ENCODE measurements at places on chromosomes 4 and X.

DNA sequence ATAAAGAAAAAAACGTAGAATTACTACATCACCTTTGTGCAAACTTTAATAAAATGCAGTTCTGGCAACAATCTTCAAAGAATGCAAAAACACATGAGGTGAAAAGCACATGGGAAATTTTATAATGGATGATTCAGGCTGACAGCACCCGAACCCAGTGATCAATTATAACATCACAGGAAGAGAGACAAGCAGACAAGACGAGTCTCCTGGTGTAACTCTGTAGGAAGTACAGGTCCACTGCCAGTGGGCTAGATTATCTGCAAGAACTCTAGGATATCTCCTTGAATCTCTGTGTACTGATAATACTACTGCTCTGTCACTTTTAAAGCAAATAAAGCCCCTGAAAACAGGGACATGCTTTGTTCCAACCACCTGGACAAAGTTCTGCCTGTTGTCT is 58.9 kb upstream of the NXF3 start:
- DNase-seq, result no peak

DNA sequence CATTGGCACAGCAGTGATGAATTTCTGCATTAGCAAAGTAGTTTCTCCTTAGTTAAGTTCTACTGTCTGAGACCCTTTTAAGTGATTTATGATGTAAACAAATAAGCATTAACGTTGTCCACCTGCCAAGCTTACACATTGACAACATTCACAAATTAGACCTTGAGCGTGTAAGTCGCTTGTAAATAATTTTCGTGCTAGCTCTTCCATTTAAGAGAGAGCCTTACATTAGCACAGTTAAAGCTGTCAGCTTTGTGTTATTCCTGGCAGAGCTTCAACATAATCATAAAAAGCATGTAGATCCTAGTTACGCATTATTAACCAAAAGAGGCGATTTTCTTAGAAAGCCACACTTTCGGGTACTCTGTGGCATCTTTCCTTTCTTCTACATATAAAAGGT is 127.7 kb downstream of the DCTD start:
- no peak for DNase-seq

- peak; percentile 61 for DNase-seq
Measured at GRCh38 chr4:7043284-7044136, at the start of gene TADA2B. Gene TADA2B, plus strand, starts transcription at chr4:7043372. Its CDS starts 208 bp downstream, at chr4:7043580.

- no peak for DNase-seq
Measured at GRCh38 chrX:108439426-108439942, at the start of gene COL4A5. Gene COL4A5, plus strand, starts transcription at chrX:108439838. Its CDS starts 288 bp downstream, at chrX:108440126.

DNA sequence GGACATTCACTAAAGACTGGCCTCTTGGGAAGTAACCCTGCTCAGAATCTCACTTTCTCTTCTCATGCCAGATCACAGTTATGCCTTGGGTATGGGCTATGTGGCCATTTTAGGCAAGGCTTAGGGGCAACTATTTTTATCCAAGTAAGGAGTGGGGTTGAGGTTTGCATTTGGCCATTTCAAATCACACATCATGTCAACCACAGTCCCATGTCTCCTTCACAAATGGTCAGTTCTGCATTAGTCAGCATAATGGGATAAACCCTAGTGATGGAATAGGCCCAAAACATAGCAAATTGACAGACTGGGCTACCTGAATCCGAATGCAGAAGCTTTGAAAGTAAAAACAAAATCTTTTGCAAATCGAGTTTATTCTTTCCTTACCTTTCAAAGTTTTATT is 827 bp upstream of the RTL3 start:
- DNase-seq, result no peak

- no peak for DNase-seq
Measured at GRCh38 chr4:38943343-38943742, 75.7 kb downstream of the FAM114A1 start.

DNA sequence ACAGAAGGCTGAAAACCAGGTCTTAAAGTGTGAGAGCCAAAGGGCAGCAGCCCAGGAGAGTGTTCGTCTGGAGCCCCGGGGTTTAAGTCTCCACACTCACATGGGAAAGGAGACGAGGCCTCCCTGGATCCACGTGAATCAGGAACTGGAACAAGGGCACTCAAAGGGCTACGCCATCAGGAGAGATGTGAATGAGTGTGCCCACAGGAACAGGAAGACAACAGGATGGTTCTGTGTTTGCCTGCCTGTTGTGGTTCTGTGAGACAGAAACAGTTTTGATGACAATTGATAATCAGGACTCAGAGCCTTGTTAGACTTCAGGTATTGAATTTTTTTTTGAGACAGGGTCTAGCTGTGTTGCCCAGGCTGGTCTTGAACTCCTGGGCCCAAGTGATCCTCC is 4.9 kb upstream of the CTBP1 start:
- DNase-seq, result no peak

DNA sequence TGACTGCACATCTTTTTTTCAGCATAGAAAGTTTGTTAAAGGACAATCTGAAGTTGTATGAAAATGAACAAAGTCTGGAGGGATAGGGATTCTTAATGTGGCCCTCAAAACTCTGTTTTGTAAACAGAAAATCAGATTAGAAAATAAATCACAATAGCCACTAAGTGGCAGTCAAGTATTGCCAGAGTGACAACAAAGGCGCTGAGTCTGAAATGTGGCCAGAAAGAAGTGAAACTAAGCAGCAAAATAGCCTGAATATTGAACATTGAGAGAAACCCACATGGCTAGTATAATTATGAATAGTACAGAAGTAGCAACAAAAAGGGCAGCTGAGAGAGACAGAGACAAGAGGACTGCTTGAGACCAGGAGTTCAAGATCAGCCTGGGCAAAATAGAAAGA is 81.1 kb upstream of the CT45A1 start:
- no peak for DNase-seq

GRCh38 chrX:51336584-51336983 is 4.0 kb downstream of the NUDT10 start:
- DNase-seq, result peak; percentile 29

- no peak for DNase-seq
Measured at GRCh38 chr4:11179796-11180195, 248.9 kb downstream of the HS3ST1 start.

DNA sequence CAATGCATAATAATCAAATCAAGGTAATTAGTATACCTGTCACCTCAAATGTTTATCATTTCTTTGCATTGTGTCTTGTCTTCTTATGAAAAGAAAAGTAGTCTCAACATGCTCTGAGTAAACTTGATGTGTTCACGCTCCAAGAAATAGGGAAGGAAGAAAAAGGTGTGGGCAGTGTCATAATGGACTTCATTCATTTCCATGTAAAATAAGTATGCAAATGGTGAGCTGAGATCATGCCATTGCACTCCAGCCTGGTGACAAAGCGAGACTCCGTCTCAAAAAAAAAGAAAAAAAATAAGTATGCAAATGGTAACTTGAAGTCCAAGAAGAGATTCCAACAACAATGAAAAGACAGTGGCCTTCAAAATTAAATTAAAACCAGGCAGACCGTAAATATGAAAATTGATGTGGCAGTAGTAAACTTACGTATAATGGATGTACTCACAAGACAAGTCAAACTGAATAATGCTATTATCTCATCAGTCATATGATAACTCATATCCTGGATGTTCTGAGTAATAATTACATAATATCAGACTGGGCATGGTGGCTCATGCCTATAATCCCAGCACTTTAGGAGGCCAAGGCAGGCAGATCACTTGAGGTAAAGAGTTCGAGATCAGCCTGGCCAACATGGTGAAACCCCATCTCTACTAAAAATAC is 6.0 kb upstream of the CWH43 start:
- no peak for DNase-seq

GRCh38 chr4:26819478-26820095 is 41.1 kb upstream of the STIM2 start:
- no peak for DNase-seq

DNA sequence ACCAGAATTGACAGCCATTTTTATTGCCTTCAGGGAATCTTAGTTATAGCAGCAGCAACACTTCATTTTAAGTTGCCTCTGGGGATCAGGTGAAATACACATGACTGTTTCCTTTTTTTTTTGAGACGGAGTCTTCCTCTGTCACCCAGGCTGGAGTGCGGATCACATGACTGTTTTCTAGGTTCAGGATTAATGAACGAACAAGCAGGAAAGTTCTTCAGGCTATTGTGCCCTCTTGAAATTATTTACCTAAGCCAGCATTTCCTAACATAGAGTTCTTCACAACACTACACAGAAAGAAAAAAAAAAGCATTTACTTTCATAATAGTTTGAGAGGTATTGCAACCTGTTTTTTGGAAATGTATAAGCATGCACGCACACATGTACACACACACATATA is 2032.8 kb downstream of the PCDH7 start:
- DNase-seq, result no peak

- DNase-seq, result no peak
Measured at GRCh38 chr4:139847602-139848001, 182.0 kb downstream of the MGST2 start.

- DNase-seq, result no peak
Measured at GRCh38 chr4:70589785-70590184, 2.3 kb upstream of the AMBN start.

DNA sequence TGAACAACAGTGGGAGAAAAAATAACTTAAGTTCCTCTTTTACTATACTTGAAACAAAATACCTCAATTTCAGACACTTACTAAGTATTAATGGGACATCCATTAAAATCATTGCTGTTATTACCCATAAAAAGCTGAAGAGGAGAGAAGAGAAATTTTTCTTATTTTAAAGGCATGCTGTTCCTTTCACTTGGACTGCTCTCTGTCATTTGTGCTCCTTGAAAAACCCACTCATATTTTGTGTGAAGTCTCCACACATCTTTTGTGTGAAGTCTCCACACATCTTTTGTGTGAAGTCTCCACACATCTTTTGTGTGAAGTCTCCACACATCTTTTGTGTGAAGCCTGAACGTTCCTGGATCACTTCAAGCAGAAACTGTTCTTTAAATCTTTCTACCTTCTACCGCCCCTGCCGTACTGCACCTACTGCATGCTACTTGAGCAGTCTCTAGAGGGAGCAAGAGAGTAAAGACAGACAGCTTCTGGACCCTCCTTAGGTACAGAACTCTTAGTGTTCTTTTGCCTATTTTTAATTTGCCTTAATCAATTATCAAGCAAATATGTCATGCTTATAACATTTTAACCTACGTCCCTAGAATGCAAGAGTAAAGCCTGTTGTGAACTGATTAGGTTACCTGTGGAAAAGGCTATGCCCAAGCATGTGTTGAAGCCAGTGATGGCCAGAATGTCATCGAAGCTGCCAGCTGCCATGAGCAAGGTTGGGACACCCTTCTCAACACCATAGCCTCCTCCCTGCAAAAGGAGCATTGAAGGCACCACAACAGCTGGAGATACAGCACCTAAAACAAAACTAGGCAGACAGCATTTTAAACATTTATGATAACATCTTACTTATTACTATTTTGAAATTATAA is 27.1 kb upstream of the SLC9B1 start:
- DNase-seq, result peak; percentile 35

DNA sequence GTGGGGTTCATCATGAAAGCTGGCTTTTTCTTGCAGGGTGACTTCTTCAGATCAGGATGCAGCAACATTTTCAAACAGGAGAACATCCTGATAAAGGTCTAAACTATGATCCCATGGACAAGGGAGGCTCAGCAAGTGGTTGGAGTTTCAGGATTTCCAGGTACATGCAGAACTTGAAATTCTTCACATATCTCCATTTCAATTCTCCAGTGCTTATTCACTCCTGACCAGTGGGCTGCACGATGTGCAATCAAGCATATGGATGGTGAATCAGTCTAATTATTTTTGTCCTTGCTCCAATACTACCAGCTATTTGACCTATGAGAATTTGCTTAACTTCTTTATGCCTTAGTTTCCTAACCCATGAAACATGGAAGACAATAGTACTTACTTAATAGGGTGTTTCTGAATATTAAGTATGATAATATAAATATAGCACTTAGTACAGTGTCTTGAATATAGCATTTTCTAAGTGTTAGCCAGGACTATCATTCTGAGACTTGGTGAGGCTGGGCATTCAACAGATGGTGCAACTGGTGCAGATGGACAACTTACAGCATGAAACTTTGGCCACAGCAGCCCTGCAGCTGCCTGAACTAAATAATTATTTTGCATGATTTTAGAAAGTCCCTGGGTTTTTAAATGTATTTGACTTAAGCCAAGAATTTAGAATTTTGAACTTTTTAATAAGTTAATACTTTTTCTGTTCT is 92.4 kb downstream of the HPGD start:
- DNase-seq, result no peak

DNA sequence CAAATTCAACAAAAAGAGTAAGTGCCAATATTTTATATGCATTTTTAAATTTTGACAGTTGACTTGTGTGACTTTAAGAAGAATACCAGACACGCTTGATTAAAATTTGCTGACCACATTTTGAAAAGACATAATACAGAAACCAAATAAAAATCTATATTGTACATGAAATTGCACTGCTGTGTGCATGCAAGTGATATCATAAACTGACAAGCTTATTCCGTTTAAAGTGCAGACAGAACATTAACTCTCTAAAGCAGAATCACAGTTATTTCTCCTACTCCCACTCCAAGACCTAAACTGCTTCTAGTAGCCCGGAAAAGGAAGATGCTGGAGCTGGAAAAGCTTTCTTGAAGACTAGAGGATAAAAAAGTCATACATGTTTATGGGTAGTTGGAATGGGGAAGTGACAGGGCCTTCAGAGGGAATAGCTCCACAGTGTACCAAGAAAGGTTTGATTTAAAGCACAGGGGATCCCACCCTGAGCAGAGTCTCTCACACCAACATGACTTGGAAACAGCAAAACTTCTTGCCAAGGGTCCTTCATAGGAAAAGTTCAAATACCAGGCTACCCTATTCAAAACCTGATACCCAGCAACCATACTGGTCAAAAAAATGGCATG is 34.1 kb upstream of the NAF1 start:
- DNase-seq, result no peak

- DNase-seq, result no peak
Measured at GRCh38 chr4:181820553-181820952, 422.6 kb upstream of the TENM3 start.

DNA sequence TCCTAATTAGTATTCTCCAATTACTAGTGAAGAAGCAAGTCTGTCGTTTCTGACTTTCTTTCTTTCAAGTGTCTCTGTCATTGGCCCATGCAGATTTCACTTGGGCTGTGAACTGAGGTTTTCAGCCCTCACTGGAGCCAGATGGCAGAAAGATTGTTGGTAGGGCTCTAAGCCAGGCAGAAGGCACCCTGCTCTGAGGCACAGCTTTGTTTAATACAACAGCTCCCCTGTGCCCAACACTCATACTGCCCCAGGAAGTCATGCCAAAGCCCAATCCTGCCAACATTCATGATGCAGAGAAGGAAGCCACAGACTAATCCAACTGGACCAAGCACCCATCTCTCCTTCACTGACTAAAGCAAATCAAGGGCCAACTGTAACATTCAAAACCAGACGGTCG is 117.1 kb upstream of the FRG1 start:
- DNase-seq, result no peak

DNA sequence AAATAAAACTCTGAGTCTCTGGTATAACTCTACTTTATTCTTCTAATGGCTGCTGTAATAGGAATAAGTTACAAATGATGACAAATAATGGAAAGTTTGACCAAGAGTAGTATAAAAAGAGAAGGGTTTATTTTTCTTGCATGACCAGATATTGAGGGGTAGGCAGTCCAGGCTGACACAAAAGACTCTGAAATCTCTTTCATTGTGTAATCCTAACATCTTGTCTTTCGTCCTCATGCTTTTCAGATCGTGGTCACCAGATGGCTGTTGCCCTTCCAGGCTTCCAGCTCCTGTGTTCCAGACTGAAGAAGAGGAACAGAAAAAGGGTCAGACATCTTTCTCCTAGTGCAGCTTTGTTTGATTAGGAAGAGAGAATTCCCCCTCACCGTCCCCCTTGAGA is 176.9 kb upstream of the GK2 start:
- no peak for DNase-seq

Data from CD4-positive, alpha-beta T cell treated with Interleukin-4 for 1 hour (primary cell).